Type B pancreatic cell (in vitro differentiated cells): ENCODE measurements at places on chromosomes 2 and 18. TPM values are rescaled to one million over a fixed set of nuclear protein-coding genes. Genes with fewer than 3 reads are reported as not detected.

The CCDC93 gene
- total RNA-seq = 36.2 and 36.7 TPM in 2 replicates

- no peak for DNase-seq
- peaks cover 14% of the 10 kb centered on the region for H3K4me1 ChIP-seq
- peak overlapping the region; percentile 60 for H3K27ac ChIP-seq
- H3K36me3 ChIP-seq = no peaks in the 10 kb centered on the region
- peaks cover 9% of the 10 kb centered on the region for H3K27me3 ChIP-seq
- peak overlapping the region; percentile 29 for H3K4me3 ChIP-seq
These were observed 6.9 kb upstream of the IGFBP2 start for GRCh38 chr2:216626168-216626874.

DNA sequence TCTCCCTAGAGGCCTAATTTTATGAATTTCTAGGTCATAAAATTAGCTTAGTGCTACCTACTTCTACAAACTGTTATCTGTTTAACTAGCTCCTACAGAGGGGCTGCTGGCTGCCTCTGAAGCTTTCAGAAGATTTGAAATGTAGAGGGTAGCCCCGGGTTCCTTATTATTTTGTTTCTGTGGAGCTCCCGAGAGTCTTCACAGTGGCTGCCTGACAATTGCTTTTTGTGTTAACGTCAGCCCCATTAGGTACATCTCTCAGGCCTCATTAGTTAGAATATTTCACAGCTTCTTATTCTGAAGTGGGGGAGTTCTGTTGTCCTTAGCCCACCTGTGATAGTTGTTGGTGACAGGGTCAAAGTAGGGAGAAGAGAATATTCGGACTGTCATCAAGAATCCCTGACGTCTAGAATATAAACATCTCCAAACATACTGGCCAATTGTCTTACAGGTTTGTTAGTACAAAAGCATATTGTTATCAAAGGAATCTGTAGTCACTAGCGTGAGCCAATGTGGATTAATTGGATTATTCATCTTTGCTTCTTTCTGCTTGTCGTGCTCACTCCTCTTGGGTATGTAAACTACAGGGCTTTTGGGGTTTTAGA is 77.5 kb downstream of the DIS3L2 start:
- H3K27me3 ChIP-seq = no peaks in the 10 kb centered on the region
- peaks cover 42% of the 10 kb centered on the region for H3K36me3 ChIP-seq
- H3K4me1 ChIP-seq = peaks cover 8% of the 10 kb centered on the region
- DNase-seq = no peak

DNA sequence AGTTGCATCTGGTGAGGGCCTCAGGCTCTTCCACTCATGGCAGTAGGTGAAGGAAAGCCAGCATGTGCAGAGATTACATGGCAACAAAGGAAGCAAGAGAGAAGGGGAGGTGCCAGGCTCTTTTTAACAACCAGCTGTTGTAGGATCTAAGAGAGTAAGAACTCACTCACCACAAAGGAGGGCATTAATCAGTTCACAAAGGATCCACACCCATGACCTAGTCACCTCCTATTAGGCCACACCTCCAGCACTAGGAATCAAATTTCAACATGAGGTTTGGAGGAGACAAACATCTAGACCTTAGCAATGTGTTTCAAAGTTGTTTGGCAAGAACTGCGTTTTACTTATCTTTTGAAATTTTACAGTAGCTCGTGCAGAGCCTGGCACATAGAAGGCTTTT is 20.5 kb upstream of the REG3A start:
- DNase-seq = no peak
- peaks cover 13% of the 10 kb centered on the region for H3K4me1 ChIP-seq
- peaks cover 3% of the 10 kb centered on the region for H3K27me3 ChIP-seq
- peak overlapping the region; percentile 10 for H3K4me3 ChIP-seq
- no peak overlapping the region for H3K27ac ChIP-seq

DNA sequence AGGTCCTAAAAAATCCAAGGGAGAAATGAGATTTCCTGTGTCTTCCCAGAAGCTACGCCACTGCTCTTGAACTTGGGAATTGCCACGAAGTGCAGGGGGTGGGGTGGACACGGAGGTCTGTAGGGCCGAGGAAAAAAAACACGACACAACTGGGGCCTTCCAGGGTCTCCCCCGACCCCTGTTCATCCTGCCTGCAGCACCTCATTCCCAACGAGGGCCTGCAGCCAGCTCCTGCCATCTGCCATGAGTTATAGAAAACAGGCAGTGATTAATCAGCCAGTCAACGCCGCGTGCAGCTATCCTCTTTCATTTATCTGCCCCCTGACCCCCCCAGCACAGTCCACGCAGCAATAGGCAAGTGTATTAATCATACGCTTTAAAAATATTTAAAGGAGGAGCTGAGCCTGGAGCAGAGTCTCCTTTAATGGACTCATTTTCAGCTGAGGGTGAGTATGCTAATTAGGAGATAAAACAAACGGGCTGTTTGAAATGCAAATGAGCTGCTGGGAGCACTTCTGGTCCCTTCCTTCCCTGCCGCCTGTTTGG is 209.9 kb downstream of the TFCP2L1 start:
- peak overlapping the region; percentile 49 for H3K4me3 ChIP-seq
- H3K27ac ChIP-seq = peak overlapping the region; percentile 51
- H3K27me3 ChIP-seq = peaks cover 10% of the 10 kb centered on the region
- H3K36me3 ChIP-seq = no peaks in the 10 kb centered on the region

DNA sequence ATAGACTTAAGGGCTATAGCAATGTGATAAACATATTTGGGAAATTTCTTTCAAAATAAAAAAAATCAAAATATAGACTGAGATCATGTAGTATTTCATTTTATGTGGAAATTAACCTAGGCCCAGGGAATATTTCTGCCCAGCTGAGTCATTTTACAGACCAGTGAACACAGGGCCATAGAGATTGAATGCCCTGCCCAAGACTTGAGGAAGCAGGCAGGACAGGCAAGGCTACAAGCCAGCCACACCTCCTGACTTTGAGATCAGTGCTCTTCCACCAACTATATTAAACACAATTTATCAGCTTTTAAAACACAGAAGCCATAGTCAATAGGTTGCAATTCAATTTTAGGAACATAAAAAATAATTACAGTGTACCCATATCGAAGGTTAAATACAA is 12.9 kb downstream of the CCDC148 start:
- DNase-seq = no peak
- no peak overlapping the region for H3K27ac ChIP-seq

DNA sequence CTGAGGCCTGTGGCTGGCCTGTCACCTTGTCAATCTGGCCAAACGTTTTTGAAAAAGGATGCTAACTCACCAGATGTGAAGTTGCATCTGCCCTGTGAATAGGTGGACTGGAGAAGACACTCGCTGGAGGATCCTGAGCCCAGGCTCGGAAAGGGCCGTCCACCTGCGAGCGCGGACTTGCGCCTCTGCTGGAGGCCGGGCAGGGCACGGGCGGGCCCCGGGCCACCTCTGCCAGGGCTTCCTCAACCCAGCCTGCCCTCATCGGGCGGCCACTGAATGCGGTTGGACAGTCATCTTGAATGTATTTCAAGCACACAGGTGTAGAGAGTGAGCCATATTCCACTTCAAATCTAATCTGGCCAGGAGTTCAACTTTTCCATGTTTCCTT is 83.9 kb downstream of the FAM210A start:
- peaks cover 4% of the 10 kb centered on the region for H3K36me3 ChIP-seq
- no peaks in the 10 kb centered on the region for H3K4me1 ChIP-seq
- H3K4me3 ChIP-seq = no peak overlapping the region
- no peak overlapping the region for H3K27ac ChIP-seq
- H3K27me3 ChIP-seq = peaks cover 6% of the 10 kb centered on the region
- DNase-seq = no peak

DNA sequence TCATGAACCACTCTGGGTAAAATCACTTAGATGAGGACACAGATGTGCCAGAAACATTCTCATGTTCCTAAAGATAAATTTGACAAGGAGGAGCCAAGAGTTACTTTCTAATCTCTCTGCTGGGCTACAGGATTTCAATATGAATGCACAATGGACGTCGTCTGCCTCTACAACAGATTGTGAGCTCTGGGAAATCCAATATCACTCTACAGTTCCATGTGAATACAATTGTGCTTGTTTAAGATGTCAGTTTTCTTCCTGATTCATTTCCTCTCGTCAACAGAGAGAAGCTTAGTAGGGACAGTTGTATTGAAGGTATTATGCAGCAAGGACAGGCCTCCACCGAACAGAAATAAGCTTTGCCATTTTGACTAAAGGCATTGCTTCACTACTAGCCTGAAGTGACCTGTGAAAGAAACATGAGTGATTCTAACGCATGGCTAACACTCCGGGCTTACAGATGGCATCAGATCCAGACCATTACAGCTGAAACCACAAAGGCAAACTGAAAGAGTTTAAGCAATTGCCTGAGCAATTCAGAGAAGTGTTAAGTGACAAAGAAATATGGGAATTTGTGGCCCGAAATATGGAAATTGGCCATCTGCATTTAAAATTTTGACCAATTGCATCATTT is 1591.5 kb downstream of the LRP1B start:
- no peaks in the 10 kb centered on the region for H3K36me3 ChIP-seq
- H3K27ac ChIP-seq = no peak overlapping the region
- peaks cover 2% of the 10 kb centered on the region for H3K27me3 ChIP-seq

DNA sequence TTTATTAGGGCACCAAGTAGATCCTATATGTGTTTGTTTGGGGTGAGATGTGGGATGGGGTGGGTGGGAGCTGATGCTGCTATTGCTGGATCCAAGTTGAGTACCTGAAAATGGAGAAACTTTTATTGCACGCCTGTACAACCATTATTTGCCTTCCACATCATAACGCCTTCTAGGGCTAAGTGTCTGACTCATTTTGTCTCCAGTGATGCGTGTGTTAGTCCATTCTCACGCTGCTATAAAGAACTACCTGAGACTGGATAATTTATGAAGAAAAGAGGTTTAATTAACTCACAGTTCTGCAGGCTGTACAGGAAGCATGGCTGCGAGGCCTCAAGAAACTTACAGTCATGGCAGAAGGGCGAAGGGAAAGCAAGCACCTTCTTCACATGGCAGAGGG is 58.2 kb downstream of the KDM3A start:
- no peaks in the 10 kb centered on the region for H3K27me3 ChIP-seq
- H3K27ac ChIP-seq = no peak overlapping the region
- no peak overlapping the region for H3K4me3 ChIP-seq
- peaks cover 84% of the 10 kb centered on the region for H3K36me3 ChIP-seq
- no peak for DNase-seq
- no peaks in the 10 kb centered on the region for H3K4me1 ChIP-seq

DNA sequence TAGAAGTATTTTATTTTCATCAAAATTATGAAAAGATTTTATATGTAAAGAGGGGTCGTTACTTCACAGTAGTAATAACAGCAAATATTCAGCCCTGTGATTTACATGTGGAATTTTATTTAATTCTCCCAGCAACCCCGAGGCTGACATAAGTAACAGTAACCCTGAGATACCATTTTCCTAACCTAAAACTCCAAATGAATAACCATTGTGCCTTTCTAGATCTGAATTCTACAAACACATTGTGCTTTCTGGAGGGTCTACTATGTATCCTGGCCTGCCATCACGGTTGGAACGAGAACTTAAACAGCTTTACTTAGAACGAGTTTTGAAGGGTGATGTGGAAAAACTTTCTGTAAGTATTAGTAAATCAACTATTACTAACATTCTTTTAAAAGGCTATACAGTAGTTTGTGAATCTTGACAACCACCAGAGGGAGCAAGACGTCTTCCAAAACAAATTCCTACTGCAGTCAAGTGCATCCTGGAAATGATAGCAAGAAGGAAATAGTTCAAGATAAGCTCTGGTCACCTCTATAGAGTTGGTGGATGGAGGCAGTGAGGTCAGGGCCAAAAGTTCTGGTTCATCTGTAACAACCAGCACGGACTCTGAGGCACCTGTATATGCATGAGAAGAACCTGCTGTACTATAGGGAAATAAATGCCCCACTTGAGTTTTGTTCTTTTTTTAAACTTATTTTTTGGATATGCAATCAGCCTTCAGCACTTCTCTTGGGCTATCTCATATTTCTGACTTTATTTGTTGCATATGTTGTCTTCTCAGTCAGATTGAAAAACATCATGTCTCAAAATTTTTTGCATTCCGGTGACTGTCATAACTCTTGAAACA is 37.4 kb downstream of the ACTR2 start:
- H3K4me3 ChIP-seq = no peak overlapping the region
- H3K4me1 ChIP-seq = peaks cover 15% of the 10 kb centered on the region
- no peak for DNase-seq
- H3K27me3 ChIP-seq = no peaks in the 10 kb centered on the region
- H3K27ac ChIP-seq = peak overlapping the region; percentile 22
- H3K36me3 ChIP-seq = peaks cover 33% of the 10 kb centered on the region

DNA sequence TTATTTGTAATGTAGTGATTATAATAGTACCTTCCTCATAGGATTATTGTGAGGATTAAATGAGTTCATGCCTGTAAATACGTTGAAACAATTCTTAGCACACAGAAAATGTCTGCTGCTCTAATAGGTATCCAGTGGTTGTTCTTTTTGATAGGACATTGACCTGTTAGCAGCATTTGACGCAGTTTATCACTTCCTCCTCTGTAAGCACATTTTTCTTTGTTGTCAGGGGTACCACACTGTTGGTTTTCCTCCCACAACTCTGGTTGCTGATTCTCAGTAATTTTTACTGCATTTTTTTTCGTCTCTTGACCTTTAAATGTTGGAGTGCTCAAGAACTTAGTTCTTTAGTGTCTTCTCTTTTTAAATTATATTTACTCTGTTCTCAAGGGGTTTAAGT is 15.4 kb downstream of the PPM1B start:
- peaks cover 21% of the 10 kb centered on the region for H3K36me3 ChIP-seq
- H3K27me3 ChIP-seq = no peaks in the 10 kb centered on the region
- no peak overlapping the region for H3K27ac ChIP-seq
- DNase-seq = no peak
- H3K4me3 ChIP-seq = no peak overlapping the region
- H3K4me1 ChIP-seq = peaks cover 16% of the 10 kb centered on the region

GRCh38 chr2:195645413-195645812 is 11.6 kb upstream of the SLC39A10 start:
- no peaks in the 10 kb centered on the region for H3K36me3 ChIP-seq
- no peak overlapping the region for H3K27ac ChIP-seq
- DNase-seq = no peak
- no peaks in the 10 kb centered on the region for H3K4me1 ChIP-seq
- H3K4me3 ChIP-seq = no peak overlapping the region
- H3K27me3 ChIP-seq = peaks cover 7% of the 10 kb centered on the region

DNA sequence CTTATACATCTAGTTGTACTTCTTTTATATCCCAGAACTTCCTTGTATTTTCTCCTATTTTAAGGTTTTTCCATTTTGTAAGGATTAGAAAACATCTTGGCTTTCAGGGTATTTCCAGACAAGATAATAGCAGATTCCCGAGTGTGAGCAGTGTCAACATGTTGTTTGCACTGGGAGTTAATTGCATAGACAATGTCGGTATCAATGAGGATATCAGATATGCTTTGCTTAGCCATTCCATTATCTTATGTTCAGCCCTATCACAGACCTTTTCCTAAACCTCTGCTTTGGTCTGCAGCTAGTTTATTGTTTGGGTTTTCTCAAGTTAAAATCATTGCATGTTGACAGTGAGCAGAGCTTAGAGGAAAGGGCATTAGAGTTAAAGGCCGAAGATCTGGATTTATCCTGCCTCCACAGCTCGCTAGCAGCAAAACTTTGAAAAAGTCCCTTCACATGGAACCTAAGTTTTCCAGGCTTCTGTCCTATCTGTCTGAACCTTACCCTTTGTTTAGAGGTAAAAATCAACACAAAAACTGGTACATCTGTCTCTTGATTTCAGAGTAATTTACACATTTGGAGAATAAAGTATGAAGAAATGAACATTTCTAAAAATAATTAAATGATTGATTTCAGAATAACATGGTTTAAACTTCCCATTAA is 355.4 kb downstream of the KIAA1328 start:
- peaks cover 10% of the 10 kb centered on the region for H3K27me3 ChIP-seq
- H3K4me3 ChIP-seq = no peak overlapping the region
- H3K4me1 ChIP-seq = no peaks in the 10 kb centered on the region
- no peak overlapping the region for H3K27ac ChIP-seq
- no peak for DNase-seq
- H3K36me3 ChIP-seq = no peaks in the 10 kb centered on the region
